Ascending aorta (tissue), 2 donors: ENCODE measurements at places on chromosomes 2 and 18.

GRCh38 chr2:54329482-54330161 lies 73.6 kb upstream of the TSPYL6 start:
- no peak for DNase-seq
- H3K27me3 ChIP-seq = no peaks in the 10 kb centered on the region
- H3K4me3 ChIP-seq = peak overlapping the region; percentile 69
- peak overlapping the region; percentile 88 for H3K27ac ChIP-seq
- H3K36me3 ChIP-seq = no peaks in the 10 kb centered on the region

GRCh38 chr2:17805717-17806363 lies 10.4 kb upstream of the MSGN1 start:
- no peaks in the 10 kb centered on the region for H3K4me1 ChIP-seq
- H3K27ac ChIP-seq = no peak overlapping the region
- H3K4me3 ChIP-seq = no peak overlapping the region
- no peak for DNase-seq

DNA sequence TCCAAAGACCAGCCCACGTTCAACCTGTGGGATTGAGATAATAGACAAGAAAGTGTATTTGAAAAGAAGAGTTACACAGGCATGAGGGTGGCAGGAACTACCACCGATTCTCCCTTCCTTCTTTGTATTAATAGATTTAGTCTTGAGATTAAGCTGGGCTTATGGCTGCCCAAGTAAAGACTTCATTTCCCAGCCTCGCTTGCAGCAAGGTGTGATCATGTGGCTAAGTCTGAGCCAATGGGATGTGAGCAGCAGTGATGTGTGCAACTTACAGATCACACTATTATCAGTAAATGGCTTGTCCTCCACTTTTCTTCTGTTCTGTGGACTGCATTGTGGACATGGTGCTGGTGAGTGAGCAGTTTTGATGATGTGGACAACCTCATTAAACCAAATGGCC lies 101.7 kb downstream of the POLR1A start:
- H3K4me3 ChIP-seq = no peak overlapping the region
- no peaks in the 10 kb centered on the region for H3K36me3 ChIP-seq
- H3K27ac ChIP-seq = no peak overlapping the region
- peaks cover 24% of the 10 kb centered on the region for H3K4me1 ChIP-seq
- H3K27me3 ChIP-seq = no peaks in the 10 kb centered on the region

DNA sequence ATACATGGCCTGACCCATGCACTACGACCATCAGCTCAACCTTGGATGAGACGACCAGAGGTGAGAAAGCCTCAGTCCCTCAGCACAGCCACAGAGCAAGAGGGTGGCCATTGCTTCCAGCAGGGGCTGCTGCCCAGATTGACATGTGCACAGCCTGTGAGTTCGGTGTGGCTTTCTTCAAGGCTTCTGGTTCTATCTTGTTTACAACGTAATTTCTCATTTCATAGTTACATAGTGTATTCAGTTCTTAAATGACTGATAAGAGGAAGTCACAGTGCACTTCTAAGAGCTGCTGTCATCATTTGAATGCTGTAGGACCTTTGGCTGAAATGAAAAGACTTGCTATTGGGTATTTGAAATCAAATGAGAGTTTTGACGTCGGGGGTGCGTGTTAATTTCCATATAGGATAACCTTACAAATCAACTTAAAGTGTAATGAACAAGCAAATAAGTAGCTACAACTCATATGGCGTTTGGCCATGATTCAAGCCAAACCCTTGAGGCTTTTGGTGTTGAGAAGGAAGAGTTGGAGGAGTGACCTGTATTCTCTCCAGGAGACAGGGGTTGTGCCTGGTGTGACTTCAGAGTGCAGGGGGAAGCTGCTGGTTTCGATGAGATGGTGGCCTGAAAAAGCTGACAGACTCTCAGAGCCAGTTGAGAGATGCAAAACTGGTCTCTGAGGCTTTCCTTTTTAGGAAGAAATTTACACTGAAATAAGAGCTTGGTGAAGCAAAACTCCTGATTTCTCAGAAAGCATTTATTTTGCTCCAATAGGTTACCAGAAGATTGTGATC lies 51.0 kb downstream of the TSHZ1 start:
- DNase-seq = no peak
- no peaks in the 10 kb centered on the region for H3K27me3 ChIP-seq
- no peaks in the 10 kb centered on the region for H3K36me3 ChIP-seq

GRCh38 chr2:64212346-64212745 lies 68.1 kb upstream of the PELI1 start:
- H3K36me3 ChIP-seq = no peaks in the 10 kb centered on the region
- H3K4me3 ChIP-seq = no peak overlapping the region
- no peak overlapping the region for H3K27ac ChIP-seq
- H3K27me3 ChIP-seq = no peaks in the 10 kb centered on the region
- no peak for DNase-seq

DNA sequence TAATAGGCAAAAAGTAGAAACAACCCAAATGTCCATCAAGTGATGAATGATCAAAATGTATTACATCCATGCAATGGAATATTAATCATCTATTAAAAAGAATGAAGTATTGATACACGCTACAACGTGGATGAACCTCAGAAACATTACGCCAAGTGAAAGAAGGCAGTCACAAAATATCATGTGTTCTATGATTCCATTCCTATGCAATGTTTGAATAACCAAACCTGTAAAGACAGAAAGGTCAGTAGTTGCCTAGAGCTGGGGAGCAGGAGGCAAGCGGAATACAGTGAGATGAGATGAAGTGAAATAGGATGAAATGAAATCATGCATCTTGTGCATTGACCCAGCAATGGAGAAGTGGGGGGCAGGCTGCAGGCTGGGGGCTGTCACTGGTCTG lies 17.9 kb upstream of the COL6A3 start:
- no peak overlapping the region for H3K27ac ChIP-seq
- H3K4me3 ChIP-seq = no peak overlapping the region
- H3K4me1 ChIP-seq = peaks cover 22% of the 10 kb centered on the region
- DNase-seq = no peak
- H3K36me3 ChIP-seq = no peaks in the 10 kb centered on the region

DNA sequence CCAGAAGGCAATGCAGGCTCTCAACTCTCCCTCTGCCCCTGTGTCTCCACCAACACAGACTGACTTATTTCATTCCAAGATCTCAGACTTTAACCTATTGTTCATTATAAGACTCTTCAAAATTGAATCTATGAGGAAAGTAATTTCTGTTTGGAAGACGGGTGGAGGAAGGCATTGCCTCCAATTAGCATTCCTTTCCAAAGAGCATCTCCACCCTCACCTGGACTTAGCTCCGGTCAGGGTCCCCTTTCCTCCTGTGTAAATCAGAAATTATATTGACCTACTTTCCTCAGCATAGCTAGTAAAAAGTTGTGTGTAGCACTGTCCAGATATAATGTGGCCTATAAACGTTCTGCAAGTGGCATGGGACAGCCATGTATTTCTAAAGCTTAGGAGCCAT lies 230.4 kb upstream of the ACVR2A start:
- no peaks in the 10 kb centered on the region for H3K36me3 ChIP-seq
- no peak overlapping the region for H3K4me3 ChIP-seq
- no peak for DNase-seq
- no peak overlapping the region for H3K27ac ChIP-seq
- H3K27me3 ChIP-seq = no peaks in the 10 kb centered on the region
- no peaks in the 10 kb centered on the region for H3K4me1 ChIP-seq

- DNase-seq = no peak
- no peaks in the 10 kb centered on the region for H3K4me1 ChIP-seq
- no peak overlapping the region for H3K27ac ChIP-seq
- H3K4me3 ChIP-seq = no peak overlapping the region
- H3K36me3 ChIP-seq = no peaks in the 10 kb centered on the region
These were observed 18.6 kb downstream of the ERMN start for GRCh38 chr2:157307021-157307420.

DNA sequence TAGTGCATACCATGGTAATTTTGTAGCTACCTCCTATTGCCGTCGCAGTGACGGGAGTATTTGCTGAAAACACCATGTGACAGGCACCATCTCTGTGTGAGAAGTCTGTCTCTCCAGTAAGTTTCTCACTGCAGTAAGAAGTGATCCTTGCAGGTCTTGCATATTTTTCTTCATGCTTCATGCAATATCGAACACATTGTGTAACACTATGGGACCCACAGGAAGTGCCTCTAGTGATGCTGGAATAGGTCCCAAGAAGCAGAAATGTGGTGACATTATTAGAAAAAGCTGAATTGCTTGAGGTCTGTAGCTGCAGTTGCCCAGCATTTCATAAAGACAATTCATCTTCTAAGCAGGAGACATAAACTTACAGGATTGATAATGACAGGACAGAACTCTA lies 167.6 kb downstream of the DCDC2C start:
- no peak for DNase-seq
- H3K27me3 ChIP-seq = no peaks in the 10 kb centered on the region
- H3K4me3 ChIP-seq = no peak overlapping the region
- peaks cover 6% of the 10 kb centered on the region for H3K4me1 ChIP-seq

GRCh38 chr2:134097740-134098139 lies 156.1 kb upstream of the MGAT5 start:
- H3K27me3 ChIP-seq = no peaks in the 10 kb centered on the region
- H3K4me1 ChIP-seq = no peaks in the 10 kb centered on the region
- no peak for DNase-seq
- no peak overlapping the region for H3K27ac ChIP-seq
- H3K4me3 ChIP-seq = no peak overlapping the region
- H3K36me3 ChIP-seq = no peaks in the 10 kb centered on the region

DNA sequence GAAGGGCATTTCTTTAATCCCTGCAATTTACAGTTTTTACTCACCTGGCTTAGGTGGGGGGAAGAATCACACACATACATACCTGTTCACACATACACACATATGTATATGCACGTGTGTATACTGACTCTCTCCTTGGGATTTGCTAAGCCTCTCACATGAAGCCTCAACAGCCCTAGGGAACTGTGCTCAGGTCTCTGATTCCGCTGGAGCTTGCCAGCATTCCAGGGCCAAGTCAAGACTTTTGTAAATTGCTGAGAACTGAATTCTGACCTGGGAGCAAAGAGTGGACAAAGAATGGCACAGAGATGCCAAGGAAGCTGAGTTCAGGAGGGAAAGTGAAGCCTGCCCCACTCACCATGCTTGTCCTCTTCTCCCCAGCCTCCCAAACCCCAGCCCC lies 177.3 kb downstream of the TMEM247 start:
- H3K27ac ChIP-seq = no peak overlapping the region
- no peaks in the 10 kb centered on the region for H3K27me3 ChIP-seq
- H3K4me1 ChIP-seq = peaks cover 10% of the 10 kb centered on the region
- no peak for DNase-seq
- H3K36me3 ChIP-seq = no peaks in the 10 kb centered on the region

DNA sequence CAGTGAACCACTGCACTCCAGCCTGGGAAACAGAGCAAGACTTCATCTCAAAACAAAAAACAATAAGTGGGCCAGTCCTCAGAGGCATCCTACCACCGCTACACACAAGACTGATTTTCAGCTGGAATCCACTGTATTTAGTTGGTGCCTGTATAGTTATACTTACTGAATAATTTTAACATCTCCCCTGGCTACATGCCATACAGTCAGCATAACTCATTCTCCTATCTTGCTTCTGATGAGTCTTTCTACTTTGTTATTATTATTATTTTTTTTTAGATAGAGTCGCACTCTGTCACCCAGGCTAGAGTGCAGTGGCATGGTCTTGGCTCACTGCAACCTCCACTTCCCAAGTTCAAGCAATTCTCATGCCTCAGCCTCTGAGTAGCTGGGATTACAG lies 19.9 kb upstream of the CAB39 start:
- H3K36me3 ChIP-seq = no peaks in the 10 kb centered on the region
- H3K4me1 ChIP-seq = no peaks in the 10 kb centered on the region
- DNase-seq = no peak
- H3K27me3 ChIP-seq = no peaks in the 10 kb centered on the region
